ENCODE measurements at places on chromosomes 13 and 19.

DNA sequence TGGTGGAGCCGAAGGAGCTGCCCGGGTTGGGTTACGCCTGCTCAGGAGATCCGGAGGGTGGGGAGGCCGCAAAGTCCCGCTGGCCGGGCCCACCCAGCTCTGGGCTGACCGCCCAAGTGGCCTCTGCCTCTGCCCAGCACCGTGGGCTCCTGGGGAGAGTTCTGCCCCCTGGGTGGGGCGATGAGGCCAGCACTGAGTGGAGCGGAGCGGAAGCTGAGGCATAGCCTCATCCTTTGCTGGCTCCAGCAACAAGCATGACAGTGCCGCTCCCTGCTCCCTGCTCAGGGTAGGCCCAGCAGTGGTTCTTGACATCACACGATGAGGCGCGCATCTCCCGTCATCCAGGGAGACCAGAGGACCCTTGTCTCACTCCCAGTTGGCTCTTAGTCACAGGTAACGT lies 22.5 kb downstream of the CCDC8 start:
- no peak for DNase-seq

DNA sequence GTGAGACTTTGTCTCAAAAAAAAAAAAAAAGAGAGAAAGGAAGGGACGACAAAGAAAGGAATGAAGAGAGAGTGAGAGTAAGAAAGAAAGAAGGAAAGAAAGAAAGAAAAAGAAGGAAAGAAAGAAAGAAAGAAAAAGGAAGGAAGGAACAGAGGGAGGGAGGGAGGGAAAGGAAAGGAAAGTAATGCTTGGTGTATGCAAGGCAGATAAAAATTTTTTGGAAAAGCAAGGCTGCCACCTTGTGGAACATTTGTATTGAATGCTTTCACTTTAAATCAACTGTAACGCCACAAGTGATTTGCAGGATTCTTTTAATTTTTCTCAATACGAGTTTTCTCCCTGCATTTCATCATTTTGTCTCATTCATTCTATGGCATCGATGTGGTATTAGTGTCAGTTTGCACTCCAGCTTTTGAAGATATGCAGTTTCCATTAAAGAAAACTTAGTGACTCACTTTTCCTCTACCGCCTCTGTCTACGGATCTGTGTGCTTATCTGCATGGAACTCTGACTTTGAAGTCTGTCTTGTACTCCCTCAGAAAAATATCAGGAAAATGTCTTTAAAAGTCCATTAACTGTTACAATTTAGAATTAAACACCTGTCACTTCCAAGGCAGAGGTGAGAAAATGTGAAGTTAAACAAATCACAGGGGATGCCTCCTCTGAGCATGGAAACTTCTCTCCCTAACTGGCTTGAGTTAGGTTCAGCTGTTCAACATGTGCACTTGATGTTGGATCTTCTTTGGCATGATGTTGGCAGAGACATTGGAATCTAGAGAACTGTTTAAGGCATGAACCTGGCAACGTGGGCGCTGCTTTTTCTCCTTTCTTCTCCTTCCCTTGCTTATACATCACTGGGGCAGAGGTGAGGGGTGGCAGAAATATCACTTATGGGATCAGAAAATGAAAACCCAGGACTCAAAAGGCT lies 20.0 kb upstream of the ZDHHC20 start:
- DNase-seq: no peak

DNA sequence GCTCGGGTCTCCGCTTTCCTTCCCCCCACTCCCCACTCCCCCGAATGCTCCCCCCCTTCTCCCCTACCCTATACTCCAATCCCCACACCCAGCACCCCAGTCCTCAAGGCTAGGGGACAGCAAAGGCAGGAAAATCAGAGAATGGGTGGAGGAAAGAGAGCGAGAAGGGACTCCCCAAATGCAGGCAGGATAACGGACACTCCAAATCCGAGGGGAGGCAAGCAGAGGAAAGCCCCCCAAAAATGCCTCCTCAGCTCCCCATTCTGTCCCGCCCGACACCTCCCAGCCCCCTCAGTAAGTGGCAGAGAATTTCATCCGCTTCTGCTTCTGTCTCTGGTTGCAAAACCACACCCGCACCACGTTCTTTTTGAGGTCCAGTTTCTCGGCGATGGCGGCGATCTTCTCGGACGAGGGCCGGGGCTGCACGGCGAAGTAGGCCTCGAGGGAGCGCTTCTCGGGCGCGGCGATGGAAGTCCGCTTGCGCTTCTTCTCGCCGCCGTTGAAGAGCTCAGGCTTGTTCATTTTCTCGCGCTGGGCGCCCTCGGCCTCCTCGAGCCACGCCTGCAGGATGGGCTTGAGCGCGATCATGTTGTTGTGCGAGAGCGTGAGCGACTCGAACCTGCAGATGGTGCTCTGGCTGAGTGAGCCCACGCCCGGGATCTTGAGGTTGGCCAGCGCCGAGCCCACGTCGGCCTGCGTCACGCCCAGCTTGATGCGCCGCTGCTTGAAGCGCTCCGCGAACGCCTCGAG lies 2.1 kb downstream of the POU4F1 start:
- no peak for DNase-seq

GRCh38 chr13:105817498-105817897 lies 718.0 kb downstream of the EFNB2 start:
- no peak for DNase-seq

DNA sequence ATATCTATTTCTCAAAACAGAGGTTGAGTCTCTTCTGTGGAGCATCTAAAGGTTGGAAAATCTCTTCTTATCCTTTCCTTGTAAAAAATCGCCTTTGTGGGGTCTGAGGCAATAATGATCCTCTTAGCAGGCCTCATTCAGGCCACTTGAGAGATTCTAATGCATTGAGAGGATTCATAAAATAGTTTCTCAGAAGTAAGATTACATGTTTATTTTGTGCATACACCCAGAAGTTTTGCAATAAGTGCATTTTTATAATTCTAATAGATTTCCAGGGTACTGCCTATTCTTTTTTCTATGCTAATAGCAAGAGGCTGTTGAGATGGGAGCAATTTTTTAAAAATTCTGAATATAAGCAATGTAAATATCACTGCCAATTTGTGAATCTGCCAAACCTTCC lies 342.2 kb upstream of the KLF12 start:
- DNase-seq: no peak

DNA sequence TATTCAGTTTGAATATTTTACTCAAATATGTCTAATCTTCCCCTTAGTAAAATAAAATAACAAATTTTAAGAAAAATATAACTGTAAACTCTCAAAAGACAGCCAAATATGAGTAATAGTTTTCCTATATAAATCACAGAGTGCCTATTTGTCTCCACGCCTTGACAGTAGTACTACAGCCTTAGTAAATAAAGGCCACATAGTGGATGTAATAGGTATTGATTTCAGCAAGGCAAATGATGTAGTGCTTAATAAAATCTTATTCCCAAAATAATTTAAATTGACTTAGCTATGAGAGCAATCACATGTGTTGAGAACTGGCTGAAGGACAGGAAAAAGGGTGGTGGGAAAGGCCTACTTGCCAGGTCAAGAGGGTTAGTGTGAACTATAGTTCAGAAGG lies 747.2 kb downstream of the OLFM4 start:
- no peak for DNase-seq

GRCh38 chr19:52600639-52601024 lies 30.5 kb downstream of the ZNF701 start:
- no peak for DNase-seq

GRCh38 chr19:18456974-18457373 lies 19.0 kb upstream of the ISYNA1 start:
- DNase-seq: no peak

- DNase-seq: no peak
Measured at GRCh38 chr13:73421310-73421912, 362.6 kb downstream of the KLF5 start.

DNA sequence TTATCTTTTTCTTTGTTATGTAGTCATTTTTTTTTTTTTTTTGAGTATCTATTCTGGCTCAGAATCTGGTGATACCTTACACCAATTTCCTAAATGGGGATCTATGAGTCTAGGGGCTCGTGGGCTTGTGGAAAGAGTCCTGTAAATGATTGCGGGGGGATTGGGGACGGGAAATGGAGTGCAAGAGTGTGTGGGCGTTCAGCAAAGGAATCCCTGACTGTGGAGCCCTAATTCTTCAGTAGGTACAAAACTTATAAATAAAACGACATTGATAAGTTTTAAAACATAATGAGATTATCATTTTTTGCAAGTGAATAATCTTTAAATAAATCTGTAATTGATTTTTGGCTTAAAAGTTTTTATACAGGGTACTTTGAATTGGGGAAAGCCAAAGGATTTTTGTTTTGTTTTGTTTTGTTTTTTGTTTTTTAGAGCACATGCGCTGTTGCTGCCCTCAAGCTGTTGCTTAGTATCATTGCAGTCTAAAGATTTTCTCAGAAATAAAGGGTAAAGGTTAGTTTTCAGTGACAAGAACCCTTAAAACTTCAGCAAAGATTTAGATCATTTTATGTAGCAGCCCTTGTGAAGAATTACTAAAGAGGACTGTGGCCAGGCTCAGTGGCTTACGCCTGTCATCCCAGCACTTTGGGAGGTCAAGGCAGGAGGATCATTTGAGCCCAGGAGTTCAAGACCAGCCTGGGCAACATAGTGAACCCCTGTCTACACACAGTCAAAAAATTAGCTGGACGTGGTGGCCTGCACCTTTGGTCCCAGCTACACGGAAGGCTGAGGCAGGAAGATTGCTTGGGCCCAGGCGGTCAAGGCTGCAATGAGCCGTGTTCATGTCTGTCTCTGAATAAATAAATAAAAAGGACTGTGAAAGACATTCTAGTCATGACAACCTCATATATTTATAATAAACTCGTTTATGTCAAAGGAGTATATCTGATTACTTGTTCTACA lies 1.7 kb downstream of the ERCC5 start:
- no peak for DNase-seq

Measured in osteocyte (in vitro differentiated cells).